ENCODE measurements at places on chromosomes 16 and 17.

DNA sequence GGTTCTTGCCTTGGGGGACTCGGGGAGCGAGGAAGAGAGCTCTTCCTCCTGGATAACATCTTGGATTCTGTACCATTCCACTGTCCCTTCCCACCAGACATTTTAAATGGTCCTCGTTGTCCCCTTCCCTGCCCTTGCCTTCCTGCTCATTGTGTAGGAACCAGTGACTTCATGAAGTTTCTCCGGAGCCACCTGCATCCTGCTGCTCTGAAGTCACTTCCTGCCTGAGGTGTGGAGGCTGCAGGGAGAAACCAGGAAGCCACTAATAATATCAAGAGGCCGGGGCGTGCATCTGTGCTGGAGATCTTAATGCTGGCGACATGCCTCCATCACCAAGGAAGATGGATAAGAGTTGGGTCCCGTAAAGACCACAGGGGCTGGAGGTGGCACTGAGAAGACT lies 6.2 kb upstream of the SLC16A13 start:
- DNase-seq, result no peak

- DNase-seq, result no peak
Observed at GRCh38 chr17:9220398-9221146, 199.3 kb downstream of the NTN1 start.

DNA sequence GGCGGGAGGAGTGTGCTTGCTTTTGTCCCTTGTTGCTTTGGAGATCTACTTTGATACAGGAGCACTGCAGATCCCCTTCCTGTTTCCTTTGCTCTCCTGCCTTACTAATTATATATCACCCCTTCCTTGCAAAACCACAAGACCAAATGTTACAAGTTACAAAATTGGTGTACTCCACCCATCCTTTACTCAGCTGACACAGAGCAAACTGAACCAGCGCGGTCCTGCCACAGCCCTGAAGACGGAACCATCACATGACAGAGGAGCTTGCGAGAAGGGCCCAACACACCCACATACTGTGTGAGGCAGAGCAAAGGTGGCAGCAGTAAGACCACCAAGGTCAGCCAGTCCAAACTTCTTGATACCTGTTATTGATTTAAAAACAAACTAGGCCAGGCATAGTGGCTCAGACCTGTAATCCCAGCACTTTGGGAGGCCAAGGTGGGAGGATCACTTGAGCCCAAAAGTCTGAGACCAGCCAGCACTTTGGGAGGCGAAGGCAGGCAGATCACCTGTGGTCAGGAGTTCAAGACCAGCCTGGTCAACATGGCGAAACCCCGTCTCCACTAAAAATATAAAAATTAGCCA lies 33.2 kb downstream of the CYTH1 start:
- peak; percentile 52 for DNase-seq

DNA sequence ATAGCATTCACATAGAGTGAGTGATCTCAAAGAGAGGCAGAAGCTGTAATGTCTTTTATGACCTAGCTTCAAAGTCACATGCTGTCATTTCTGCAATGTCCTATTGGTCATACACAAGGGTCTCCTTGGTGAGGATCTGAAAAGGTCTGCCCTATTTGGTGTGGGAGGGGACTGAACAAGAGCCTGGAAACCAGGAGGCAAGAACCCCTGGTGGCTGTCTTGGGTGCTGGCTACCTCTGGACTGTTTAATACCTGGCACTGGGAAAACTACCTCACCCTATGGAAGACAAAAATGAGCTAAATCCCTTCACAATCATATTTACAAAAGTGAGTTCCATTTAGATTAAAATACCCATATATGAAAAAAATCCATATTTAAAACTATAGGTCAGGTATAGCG lies 9.0 kb downstream of the KCTD13 start:
- no peak for DNase-seq

- DNase-seq, result no peak
Observed at GRCh38 chr17:78448356-78448993, 70.0 kb downstream of the PGS1 start.

DNA sequence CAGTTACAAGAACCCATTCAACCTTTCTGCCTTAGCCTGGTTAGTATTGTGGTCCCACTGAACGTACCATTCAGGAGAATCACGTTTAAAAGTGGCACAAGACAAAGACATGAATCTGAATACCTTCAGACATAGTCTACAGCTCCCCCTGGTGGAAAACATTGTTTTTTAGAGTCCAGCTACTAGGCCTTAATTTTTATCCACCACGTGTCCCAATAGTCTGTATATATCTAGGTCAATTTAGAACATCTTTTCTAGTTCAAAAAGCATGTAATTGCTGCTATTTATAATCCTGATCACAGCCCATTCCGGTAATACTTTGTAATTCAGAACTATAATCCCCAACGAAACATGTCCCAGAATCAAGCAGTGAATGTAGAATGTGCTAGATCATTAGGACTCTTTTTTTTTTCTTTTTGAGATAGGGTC lies 13.7 kb upstream of the GUCY2D start:
- DNase-seq, result no peak

DNA sequence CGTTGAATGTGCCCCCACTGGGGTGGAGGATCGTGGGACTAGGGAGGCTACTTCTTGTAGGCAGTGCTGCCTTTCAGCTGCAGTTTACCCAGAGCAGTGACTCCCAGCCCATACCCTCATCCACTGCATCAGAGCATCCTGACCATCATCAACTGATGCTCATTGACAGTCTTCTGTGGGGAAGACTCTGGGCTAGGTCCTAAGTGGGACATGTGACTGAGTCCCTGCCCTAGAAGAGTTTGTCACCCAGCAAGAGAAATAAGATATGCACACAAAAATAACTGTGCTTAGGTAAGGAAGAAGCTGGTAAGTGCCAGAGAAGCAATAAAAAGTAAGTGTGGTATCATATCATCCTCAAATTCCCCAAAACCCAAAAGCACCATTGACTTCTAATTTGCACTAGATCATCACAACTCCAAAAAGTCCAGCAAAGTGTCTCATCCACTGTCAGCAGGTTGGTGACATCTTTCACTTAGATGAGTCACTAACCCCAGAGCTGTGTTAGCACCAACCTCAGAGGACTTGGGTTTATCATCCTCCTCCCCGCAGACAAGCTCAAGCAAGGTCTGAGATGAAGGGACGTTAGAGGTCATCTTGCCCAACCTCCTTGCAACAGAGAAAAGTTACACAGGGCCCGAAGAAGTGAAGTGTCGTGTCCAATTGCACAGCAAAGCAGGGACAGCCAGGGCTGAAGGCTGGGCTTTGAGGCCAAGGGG lies 99.0 kb downstream of the CCDC182 start:
- DNase-seq, result no peak

DNA sequence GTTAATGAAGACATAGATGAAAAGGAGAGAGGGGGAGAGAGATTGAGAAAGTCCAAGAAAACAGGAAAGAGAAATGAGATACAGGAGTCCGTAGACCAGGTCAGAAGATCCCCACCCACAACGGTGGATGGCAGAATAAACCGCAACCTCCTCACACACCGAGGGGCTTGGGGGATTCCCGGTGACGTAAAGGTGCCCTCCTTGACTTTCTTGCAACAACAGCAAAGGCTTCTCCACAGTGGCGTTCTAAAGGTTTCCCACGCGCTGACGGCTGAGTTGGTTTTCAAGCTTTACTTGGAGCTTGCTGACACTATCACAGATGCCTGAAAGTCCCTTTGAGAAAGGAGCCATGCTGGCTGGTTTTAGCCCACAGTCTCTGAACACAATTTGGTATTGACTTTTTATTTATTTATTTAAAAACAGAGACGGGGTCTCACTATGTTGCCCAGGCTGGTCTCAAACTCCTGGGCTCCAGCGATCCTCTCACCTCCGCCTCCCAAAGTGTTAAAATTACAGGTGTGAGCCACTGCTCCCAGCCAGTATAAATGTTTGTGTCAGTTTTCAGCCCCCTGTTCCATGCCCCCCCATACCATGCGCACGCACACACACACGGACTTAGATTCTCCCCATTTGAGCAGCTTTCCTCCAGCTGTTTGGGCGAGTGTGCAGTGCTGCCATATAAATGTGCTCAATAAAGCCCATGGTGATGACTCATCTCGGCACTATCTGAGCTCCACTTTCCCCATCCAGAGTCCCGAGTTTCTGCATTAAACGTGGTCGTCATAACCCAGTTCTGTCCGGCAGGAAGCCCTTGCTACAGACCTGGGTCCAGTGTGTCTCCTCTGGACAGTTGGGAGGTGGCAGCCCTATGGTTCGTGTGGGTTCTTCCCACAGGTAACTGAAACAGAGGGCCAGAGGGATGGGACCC lies 33.0 kb upstream of the SEC14L1 start:
- peak; percentile 18 for DNase-seq

- DNase-seq, result no peak
Observed at GRCh38 chr17:64369007-64369893, 21.4 kb downstream of the PECAM1 start.

Measured in stimulated activated CD8-positive, alpha-beta memory T cell treated with anti-CD3 and anti-CD28 coated beads, Interleukin-2, amount 100 ng/mL, for 1 hour (primary cell).